ENCODE measurements at places on chromosomes 6 and 20.

DNA sequence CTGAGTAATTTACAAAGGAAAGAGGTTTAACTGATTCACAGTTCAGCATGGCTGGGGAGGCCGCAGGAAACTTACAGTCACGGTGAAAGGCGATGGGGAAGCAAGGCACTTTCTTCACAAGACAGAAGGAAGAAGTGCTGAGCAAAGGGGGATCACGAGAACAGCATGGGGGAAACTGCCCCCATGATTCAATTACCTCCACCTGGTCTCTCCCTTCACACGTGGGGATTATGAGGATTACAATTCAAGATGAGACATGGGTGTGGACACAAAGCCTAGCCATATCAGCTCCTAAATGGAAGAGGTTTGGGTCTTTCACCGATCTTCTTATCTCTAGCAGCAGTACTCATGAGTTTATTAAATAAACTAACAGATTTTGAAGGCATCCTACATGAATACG lies 152.9 kb upstream of the RUNX2 start:
- DNase-seq, result no peak

GRCh38 chr6:89254569-89254968 lies 37.4 kb upstream of the GABRR1 start:
- DNase-seq, result no peak

GRCh38 chr6:166904101-166904746 lies 52.1 kb downstream of the RNASET2 start:
- no peak for DNase-seq

DNA sequence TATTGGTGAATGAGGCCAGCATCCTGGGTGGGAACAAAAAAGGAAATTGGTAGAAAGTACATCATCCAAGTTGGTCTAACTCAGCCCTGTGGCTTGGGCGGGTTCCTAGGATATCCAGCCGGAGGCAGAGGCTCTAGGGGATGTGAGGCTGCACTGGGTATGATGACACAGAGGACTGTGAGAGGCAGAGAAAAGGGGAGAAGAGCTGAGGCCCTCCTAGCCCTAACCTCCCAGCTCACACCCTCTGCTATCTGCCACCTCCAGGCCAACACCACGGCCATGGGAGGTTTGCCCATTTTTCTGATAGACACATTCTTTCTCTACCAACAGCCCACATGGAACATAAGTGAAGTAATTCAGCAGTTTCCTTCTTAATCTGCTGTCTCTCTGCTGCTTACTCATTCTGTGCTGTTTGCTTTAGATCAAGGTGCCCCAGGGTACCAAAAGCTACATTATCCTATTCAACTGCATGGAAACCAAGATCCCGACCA lies 284.4 kb downstream of the ESR1 start:
- DNase-seq, result no peak

DNA sequence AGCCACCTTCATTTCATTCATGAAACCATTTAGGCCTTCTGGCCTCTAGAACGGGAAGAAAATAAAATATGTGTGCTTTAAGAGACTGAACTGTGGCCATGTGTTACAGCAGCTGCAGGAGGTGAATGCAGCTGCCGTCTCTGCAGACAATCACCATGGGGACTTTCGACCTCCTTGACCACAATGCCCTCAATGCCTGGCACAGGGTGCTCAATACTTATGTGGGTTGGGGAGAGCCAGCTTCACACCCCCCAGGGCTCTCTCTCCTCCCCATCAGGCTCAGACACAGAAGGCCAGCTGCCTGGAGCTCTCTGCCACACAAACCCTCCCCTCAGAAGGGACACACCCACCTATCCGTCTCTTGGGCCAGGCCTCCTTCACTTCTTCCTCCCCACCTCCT lies 43.5 kb downstream of the ANKRD60 start:
- DNase-seq, result no peak

DNA sequence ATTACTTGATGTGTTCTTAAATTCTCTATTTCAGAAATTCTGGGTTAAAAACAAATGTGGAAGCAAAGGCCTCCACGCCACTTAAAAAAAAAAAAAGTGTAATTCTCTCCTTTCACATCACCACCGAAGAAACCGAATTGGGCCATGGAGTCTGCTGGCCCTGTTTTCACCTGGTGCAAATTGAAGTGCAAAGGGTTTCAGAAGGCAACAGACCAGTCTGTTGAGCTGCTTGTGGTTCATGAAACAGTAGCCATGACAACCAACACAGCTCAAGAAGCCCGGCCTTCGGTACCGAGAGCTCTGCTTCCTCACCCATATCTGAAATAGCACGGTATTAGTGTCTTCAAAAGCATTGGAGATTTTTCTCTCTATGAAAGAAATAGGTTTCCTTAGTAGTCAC lies 63.1 kb downstream of the GMPR start:
- DNase-seq, result no peak

DNA sequence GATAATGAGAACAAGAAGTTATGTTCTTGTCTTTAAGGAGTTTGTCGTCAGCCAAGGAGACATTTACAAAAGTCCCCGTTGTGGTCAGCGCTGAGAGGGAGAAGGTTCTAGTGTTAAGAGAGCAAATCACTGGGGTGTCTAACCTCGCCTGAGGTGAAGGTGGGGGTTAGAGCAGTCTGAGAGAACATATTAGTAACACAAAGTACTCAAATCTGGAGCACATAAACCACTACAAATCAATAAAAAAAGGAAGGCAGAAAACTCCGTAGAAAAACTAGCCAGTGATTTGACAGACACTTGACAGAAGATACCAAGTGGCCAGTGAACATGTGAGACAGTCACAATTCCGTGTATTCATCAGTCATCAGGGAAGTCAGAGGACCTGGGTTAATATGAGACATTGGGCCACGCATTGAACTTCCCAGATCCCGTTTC lies 45.4 kb downstream of the CDS2 start:
- no peak for DNase-seq
